GM23338 (cell line): ENCODE measurements at places on chromosomes 7 and 10. TPM values are rescaled to one million over a fixed set of nuclear protein-coding genes. Genes with fewer than 3 reads are reported as not detected.

The CTTNBP2 gene
- 22.7 and 26.8 TPM in 2 replicates for total RNA-seq

DNA sequence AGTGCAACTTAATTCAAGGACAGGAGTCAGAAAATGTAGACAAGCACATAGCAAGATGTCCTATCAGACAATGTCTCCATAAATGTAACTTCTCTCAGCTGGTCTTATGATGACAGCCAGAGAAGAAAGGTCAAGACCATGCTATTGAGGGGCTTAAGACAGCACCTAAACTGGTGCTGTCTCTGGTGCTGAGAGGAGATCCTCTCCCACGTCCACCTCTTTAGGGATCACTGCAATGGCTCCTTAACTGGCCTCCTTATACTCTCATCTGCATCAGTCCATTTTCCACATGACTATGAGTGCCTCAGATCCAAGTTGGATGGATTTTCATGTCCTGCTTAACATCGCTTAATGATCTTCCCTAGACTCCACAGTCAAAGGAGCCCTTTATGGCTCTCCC is 210.6 kb downstream of the ARL4A start:
- no peaks in the 10 kb centered on the region for H3K27me3 ChIP-seq
- DNase-seq: no peak
- no peaks in the 10 kb centered on the region for H3K36me3 ChIP-seq
- H3K27ac ChIP-seq: no peak overlapping the region
- H3K4me3 ChIP-seq: no peak overlapping the region

- peaks cover 17% of the 10 kb centered on the region for H3K4me1 ChIP-seq
- H3K27me3 ChIP-seq: no peaks in the 10 kb centered on the region
- H3K27ac ChIP-seq: no peak overlapping the region
Observed at GRCh38 chr10:68086011-68086410, 10.9 kb upstream of the HERC4 start.

DNA sequence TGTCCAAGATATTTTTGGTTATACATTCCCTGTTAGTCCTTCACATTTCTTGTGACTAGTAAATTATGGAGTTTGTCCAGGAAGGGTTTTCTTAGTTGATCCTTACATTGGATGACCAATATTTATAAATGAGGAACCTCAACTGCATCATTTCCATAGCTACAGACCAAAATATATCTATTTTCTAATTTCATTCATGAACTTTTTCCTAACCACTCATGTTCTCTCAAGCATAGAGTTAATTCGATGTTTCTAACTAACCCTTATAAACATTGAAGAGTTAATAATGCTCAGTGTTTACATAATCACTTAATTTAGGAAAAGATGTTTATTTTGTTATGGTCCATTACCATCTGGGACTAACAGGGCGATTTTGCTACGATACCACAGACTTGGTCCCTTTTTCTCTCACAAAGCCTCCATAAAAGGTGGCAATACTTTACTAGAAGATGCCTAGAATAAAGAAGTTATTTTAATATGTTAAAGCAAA is 591.0 kb downstream of the MAGI2 start:
- no peak overlapping the region for H3K4me3 ChIP-seq
- H3K4me1 ChIP-seq: no peaks in the 10 kb centered on the region
- H3K27me3 ChIP-seq: no peaks in the 10 kb centered on the region
- DNase-seq: no peak
- no peak overlapping the region for H3K27ac ChIP-seq
- no peaks in the 10 kb centered on the region for H3K36me3 ChIP-seq

The HOXA5 gene
- total RNA-seq: not detected in 2 replicates

DNA sequence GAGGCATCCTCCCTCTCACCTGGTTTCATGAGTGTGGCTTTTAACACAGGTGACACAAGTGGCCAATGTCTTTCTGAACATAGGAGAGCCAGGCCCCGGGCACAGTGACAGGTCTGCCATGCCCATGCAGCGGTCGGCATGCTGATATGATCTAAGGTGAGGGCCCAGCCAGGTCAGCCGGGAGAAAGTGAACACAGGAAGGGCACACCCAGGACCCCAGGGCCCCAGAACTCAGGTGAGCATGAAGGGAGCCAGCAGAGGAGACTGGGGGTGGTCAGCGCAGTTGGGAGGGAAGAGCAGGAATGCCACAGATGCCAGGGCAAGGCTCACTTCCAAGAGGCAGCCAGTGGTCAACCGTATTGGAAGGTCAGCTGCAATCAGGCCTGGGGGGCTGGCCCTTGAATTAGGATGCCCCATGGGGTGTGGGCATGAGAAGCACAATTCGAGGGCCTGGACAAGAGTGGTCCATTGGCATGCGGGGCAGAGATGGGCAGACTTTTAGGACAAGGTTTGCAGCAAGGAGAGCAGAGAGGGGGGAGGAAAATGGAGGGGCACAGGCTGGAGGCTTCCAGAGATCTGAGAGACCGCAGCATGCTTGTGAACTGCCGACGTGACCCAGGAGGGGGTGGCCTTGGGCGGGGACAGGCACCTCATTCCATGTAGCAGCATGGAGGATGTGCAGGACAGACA is 3.9 kb upstream of the INPP5A start:
- DNase-seq: no peak
- no peak overlapping the region for H3K27ac ChIP-seq
- no peaks in the 10 kb centered on the region for H3K36me3 ChIP-seq

GRCh38 chr7:137888241-137888640 is 41.5 kb upstream of the DGKI start:
- H3K4me3 ChIP-seq: no peak overlapping the region
- H3K27me3 ChIP-seq: no peaks in the 10 kb centered on the region
- peaks cover 15% of the 10 kb centered on the region; the same call in 1 of the 2 replicates for H3K36me3 ChIP-seq
- no peak overlapping the region for H3K27ac ChIP-seq
- DNase-seq: no peak
- peaks cover 15% of the 10 kb centered on the region for H3K4me1 ChIP-seq

- H3K27ac ChIP-seq: no peak overlapping the region
- no peaks in the 10 kb centered on the region for H3K4me1 ChIP-seq
- no peaks in the 10 kb centered on the region for H3K27me3 ChIP-seq
- H3K36me3 ChIP-seq: no peaks in the 10 kb centered on the region
- DNase-seq: no peak
- H3K4me3 ChIP-seq: no peak overlapping the region
Observed at GRCh38 chr7:41463770-41464470, 239.0 kb downstream of the INHBA start.

- H3K36me3 ChIP-seq: no peaks in the 10 kb centered on the region
- H3K4me3 ChIP-seq: no peak overlapping the region
- DNase-seq: no peak
- peaks cover 11% of the 10 kb centered on the region for H3K27me3 ChIP-seq
Observed at GRCh38 chr7:121323515-121324302, 5.1 kb upstream of the WNT16 start.

GRCh38 chr10:126243306-126243705 is 145.0 kb downstream of the ADAM12 start:
- DNase-seq: no peak
- no peaks in the 10 kb centered on the region for H3K27me3 ChIP-seq
- H3K36me3 ChIP-seq: no peaks in the 10 kb centered on the region
- H3K4me3 ChIP-seq: no peak overlapping the region
- H3K27ac ChIP-seq: no peak overlapping the region

DNA sequence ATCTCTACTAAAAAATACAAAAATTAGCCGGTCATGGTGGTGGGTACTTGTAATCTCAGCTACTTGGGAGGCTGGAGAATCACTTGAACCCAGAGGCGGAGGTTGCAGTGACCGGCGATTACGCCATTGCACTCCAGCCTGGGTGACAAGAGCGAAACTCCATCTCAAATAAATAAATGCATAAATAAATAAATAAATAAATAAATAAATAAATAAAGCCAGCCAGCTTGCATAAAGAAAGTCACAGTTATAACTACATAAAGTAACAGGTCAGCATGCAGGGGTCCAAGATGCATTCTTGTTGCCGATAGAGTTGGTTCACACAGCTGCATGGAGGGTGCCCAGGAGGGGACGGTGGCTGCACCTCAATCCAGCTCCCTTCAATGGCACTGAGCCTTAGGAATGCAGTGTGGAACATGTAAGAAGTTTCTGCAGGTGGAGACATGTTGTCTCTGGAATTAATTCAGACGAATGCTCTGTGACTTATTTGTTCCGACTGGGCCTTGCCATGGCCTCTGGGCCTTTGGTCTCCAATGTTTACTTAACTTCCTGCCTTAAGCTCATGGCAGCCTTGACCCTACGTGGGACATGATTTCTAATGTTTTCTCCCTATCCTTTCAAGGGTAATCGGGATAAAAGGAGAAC is 159.6 kb upstream of the PRKCQ start:
- H3K4me1 ChIP-seq: peaks cover 49% of the 10 kb centered on the region
- no peaks in the 10 kb centered on the region for H3K27me3 ChIP-seq
- no peak overlapping the region for H3K4me3 ChIP-seq
- H3K27ac ChIP-seq: no peak overlapping the region
- DNase-seq: no peak
- H3K36me3 ChIP-seq: no peaks in the 10 kb centered on the region

- no peak for DNase-seq
- no peaks in the 10 kb centered on the region for H3K27me3 ChIP-seq
- no peak overlapping the region for H3K27ac ChIP-seq
Observed at GRCh38 chr10:13930120-13930519, 343.4 kb downstream of the PRPF18 start.

GRCh38 chr7:43164757-43165156 is 52.3 kb downstream of the HECW1 start:
- no peaks in the 10 kb centered on the region for H3K4me1 ChIP-seq
- no peak overlapping the region for H3K27ac ChIP-seq
- H3K36me3 ChIP-seq: no peaks in the 10 kb centered on the region
- no peak overlapping the region for H3K4me3 ChIP-seq
- no peak for DNase-seq

The ARHGEF35 gene
- 21.4 and 26.3 TPM in 2 replicates for total RNA-seq

GRCh38 chr7:47624689-47625088 is 42.8 kb upstream of the TNS3 start:
- H3K4me3 ChIP-seq: no peak overlapping the region
- H3K27ac ChIP-seq: no peak overlapping the region
- no peak for DNase-seq
- H3K4me1 ChIP-seq: peaks cover 21% of the 10 kb centered on the region; the same call in 1 of the 2 replicates
- H3K36me3 ChIP-seq: no peaks in the 10 kb centered on the region

DNA sequence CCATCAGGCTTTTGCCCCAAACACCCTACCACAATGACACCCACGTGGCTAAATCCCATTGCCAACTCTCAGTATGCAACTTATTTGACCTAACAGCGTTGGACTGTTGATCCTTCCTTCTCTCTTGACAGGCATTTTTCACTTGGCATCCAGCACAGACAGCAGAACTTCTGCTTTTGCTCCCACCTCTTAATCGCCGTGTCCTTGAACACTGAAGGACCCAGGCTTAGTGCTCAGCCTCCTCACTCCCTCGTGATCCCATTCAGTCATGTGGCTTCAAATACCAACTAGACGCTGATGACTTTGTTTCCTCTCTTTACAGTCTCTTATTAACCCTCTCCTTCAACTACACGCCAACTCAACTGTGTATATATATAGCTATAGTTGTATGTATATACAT is 25.0 kb downstream of the ZFAND2A start:
- H3K36me3 ChIP-seq: no peaks in the 10 kb centered on the region
- H3K27ac ChIP-seq: no peak overlapping the region

DNA sequence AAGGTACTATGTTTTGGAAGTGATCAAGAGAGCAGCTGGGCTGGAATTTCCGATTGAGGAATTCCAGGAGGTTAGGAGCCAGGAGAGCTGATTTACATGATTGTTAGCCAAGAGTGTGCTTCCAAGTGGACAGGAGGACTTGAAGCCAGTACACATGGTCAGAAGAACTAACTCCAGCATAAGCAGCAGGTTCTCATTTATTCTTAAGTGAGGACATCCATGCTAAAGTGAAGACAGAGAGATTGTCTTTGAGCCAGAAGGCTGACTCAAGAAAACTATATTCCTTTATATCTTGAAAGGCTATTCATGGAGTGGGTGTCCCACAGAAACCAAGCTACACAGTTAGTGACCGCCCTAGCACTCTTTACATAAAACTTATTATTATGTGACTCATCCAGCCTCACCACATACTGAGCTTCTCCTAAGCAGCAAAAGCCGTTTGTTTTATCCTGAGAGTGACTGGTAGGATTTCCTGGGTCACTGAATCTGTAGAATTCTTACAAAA is 56.7 kb upstream of the SEMA3A start:
- H3K4me1 ChIP-seq: peaks cover 15% of the 10 kb centered on the region
- peak; percentile 43 for DNase-seq
- no peak overlapping the region for H3K27ac ChIP-seq
- no peak overlapping the region for H3K4me3 ChIP-seq

- peaks cover 11% of the 10 kb centered on the region; the same call in 1 of the 2 replicates for H3K4me1 ChIP-seq
- no peak for DNase-seq
- H3K27ac ChIP-seq: no peak overlapping the region
- no peaks in the 10 kb centered on the region for H3K27me3 ChIP-seq
- no peaks in the 10 kb centered on the region for H3K36me3 ChIP-seq
Observed at GRCh38 chr10:12448340-12448728, 99.0 kb downstream of the CAMK1D start.

The ADRB1 gene
- 0.24 and 0.39 TPM in 2 replicates for total RNA-seq

- H3K4me3 ChIP-seq: peak overlapping the region; percentile 68
- DNase-seq: no peak
- no peak overlapping the region for H3K27ac ChIP-seq
- no peaks in the 10 kb centered on the region; the same call in 1 of the 2 replicates for H3K36me3 ChIP-seq
- peaks cover 28% of the 10 kb centered on the region for H3K27me3 ChIP-seq
Observed at GRCh38 chr7:2521952-2522591, 2.5 kb downstream of the LFNG start.

The SGPL1 gene
- 42.7 and 43.5 TPM in 2 replicates for total RNA-seq

DNA sequence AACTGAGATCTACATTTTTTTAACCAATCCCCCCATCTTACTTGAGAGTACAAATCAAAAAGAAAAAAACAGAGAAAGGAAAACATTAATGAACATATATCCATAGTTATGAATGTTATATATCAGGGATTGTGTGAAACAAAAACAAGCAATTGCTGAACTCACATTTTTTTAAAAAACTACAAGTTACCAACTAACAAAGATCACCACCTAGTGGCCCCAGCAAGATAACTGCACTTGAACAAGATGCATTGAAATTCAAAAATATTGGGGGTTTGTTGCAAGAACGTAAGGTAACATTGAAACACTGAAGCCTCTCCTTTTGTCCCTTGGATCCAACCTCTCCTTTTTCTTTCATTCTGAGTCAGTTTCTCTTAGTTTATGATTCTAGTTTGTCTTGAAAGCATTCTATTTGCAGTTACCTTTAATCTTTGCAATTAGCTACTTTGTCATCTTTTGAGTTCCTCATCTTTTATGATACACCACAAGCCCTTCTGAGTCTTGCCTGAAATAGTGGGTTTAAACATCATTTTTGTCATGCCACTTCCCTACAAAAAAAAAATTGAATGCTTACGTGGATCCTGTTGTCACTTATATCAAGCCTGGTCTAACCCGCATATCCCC is 87.3 kb upstream of the TES start:
- H3K4me1 ChIP-seq: no peaks in the 10 kb centered on the region
- H3K27ac ChIP-seq: no peak overlapping the region
- no peaks in the 10 kb centered on the region for H3K36me3 ChIP-seq
- peak; percentile 77 for DNase-seq

- peaks cover 7% of the 10 kb centered on the region; the same call in 1 of the 2 replicates for H3K4me1 ChIP-seq
- DNase-seq: no peak
- no peak overlapping the region for H3K4me3 ChIP-seq
- H3K27ac ChIP-seq: no peak overlapping the region
Observed at GRCh38 chr7:17118412-17118811, 180.0 kb upstream of the AHR start.

GRCh38 chr10:102629661-102630614 is 14.3 kb upstream of the TRIM8 start:
- no peaks in the 10 kb centered on the region for H3K36me3 ChIP-seq
- no peak overlapping the region for H3K4me3 ChIP-seq
- peak overlapping the region; percentile 97 for H3K27ac ChIP-seq
- peak; percentile 85 for DNase-seq
- H3K27me3 ChIP-seq: no peaks in the 10 kb centered on the region
- peaks cover 63% of the 10 kb centered on the region for H3K4me1 ChIP-seq

GRCh38 chr10:77268721-77269120 is 368.9 kb downstream of the KCNMA1 start:
- H3K27me3 ChIP-seq: no peaks in the 10 kb centered on the region
- H3K27ac ChIP-seq: no peak overlapping the region
- H3K4me3 ChIP-seq: no peak overlapping the region
- no peak for DNase-seq
- no peaks in the 10 kb centered on the region for H3K4me1 ChIP-seq
